Stimulated activated CD8-positive, alpha-beta memory T cell treated with anti-CD3 and anti-CD28 coated beads, Interleukin-12 subunit alpha, Interleukin-12 subunit beta, amount 100 ng/mL, for 4 hours (primary cell): ENCODE measurements at places on chromosomes 5 and 9.
A peak's percentile ranks its signal among the peaks of the same experiment; 100 is the strongest.

GRCh38 chr9:122807271-122807900 is 7.5 kb downstream of the OR1K1 start:
- no peak for DNase-seq

- DNase-seq = peak; percentile 25
Observed at GRCh38 chr5:96816411-96816939, 8.7 kb upstream of the ERAP1 start.

GRCh38 chr9:74496819-74497747 is at the start of gene RORB:
TSS of gene RORB (plus strand) at chr9:74497335. CDS start at chr9:74497977, 642 bp downstream.
- peak; percentile 17 for DNase-seq

DNA sequence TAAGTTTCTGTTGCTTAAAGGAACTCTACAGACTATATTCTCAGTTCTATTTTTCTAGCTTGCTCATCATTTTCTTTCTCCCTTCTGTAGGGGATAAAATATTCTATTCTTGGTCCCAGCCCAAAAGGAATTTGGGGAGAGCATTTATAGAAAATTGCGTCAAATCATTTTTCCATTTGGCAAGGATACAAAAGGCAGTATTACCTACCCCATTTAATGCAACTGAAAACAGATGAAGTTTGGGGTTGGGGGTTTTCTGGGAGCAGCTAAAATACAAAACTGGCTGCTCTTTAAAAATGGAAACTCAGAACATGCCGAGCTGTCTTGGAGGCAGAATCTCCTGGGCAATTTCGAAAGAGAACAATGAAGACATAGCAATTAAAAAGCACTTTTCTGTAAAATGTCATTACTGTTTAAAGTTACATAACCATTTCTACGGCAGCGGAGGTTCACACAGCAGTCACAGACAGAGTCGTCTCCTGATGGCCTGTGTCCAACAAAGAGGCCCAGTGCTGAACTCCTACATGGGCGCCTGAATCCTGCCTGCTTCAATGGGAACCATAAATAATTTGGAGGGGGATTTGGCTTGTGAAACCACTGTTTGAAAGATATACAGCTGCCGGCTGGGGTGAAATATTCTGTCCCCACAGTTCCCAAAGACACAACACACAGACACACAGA is 152.4 kb downstream of the BRINP1 start:
- DNase-seq = no peak

DNA sequence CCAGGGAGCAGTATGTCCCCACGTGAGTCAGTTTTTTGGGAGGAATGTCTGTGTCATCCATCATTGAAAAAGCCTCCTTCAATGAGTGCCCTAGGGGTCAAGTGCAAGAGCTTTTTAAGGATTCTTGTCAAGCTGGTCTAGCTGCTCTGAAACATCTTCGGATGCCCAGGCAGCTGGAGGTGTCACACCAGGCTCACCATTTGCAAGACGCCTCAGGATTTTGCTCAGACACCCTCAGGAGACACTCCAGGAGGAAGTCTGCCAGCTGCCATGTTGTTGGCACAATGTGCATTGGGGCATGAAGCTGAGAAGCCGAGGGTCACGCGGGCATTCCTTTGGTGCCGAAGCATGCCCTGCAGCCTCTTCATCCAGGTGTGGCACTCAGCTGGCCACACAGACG is 111.1 kb upstream of the S1PR3 start:
- DNase-seq = no peak

DNA sequence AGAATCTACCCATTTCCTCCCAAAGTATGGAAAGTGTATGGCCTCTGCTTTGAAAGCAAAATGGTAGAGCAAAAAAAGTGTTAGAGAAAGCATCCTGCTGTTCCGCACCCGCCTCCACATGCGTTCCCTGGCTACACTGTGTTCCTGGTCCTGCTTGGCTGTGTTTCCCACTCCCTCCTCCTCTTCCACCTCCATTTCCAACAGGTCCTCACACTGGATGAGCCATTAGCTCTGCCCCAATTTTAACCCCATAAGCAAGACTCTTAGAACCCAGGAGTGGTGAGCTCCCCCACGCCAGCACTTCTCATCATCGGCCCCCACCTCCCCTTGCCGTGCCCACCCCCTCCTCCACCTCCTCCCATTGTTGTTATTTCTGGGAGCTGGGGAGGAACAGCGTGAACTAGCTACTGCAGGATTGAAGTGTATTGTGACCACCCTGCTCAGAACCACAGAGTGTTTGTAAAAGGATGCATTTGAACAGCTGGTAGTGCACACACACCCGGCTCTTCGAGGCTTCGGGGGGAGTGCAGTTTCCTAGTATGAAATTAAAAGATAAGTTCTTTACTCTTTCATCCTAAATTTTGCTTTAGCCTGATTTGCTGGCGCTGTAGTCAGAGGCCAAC is 120.0 kb downstream of the PDZD2 start:
- no peak for DNase-seq

- DNase-seq = no peak
Observed at GRCh38 chr5:167767795-167768194, 523.6 kb upstream of the WWC1 start.

- no peak for DNase-seq
Observed at GRCh38 chr9:104774132-104774531, 10.2 kb downstream of the NIPSNAP3B start.

DNA sequence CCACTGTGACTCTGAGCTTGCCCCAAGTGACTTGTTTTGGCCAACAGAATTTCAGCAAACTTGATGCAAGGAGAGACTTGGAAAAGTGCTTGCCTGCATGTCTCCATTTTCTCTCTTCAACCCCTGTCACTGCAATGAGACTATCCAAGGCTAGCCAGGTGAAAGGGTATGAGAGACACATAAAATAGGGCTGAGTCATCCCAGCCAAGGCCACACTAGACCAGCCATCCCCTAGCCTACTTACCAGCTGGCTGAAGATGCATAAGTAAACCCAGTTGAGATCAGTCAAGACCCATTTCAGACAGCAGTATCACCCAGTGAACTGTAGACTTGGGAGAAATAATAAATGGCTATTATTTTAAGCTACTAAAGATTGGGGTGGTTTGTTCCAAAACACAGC is 52.9 kb upstream of the VLDLR start:
- DNase-seq = no peak

- DNase-seq = peak; percentile 73
Observed at GRCh38 chr9:137034709-137035506, 3.0 kb upstream of the FUT7 start.

- DNase-seq = no peak
Observed at GRCh38 chr5:143453720-143454119, 50.2 kb upstream of the NR3C1 start.

GRCh38 chr9:110156902-110157301 is 51.1 kb downstream of the C9orf152 start:
- no peak for DNase-seq

DNA sequence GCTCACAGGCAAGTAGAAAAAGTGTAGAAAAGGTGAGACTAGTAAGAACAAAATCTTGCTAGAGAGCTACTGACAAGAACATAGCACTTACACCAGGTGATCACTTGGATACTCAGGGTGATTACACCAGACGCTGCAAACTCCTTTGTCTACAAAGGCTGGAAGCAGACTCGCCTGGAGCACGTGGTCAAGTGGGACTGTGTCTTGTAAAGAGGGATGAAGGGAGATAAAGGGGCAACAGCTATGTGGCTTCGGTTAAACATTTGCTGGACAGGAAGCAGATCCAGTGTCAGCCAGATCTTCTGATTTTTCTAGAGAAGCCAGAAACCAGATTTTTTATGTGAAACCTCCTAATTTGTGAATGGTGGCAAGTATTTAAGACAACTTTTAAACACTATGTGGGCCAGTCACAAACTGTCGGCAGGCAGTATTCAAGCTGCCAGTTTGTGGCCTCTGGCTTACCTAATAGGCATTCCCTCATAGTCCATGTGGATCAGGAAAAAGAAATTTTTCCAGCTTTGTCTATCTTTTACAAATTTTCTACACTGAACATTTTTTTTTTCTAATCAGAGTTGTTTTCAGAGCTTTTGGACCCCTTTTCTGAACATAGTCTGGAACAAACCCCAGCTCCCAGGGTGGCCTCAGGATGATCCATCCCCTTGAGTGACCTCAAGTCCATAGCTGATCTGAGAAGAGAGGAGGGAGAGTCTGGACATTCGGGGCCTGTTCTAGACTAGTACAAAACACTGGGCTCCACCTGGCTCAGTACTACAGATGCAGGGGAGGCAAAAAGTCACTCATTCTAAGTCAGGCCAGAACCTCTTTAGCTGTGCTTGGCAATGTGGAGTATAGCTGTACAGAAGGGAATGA is 262.9 kb downstream of the ARRDC3 start:
- no peak for DNase-seq

GRCh38 chr5:79416499-79416898 is 97.4 kb downstream of the HOMER1 start:
- DNase-seq = no peak

GRCh38 chr9:91141407-91141965 is 220.2 kb downstream of the AUH start:
- DNase-seq = no peak

- no peak for DNase-seq
Observed at GRCh38 chr9:113501129-113501686, 37.7 kb downstream of the RGS3 start.

DNA sequence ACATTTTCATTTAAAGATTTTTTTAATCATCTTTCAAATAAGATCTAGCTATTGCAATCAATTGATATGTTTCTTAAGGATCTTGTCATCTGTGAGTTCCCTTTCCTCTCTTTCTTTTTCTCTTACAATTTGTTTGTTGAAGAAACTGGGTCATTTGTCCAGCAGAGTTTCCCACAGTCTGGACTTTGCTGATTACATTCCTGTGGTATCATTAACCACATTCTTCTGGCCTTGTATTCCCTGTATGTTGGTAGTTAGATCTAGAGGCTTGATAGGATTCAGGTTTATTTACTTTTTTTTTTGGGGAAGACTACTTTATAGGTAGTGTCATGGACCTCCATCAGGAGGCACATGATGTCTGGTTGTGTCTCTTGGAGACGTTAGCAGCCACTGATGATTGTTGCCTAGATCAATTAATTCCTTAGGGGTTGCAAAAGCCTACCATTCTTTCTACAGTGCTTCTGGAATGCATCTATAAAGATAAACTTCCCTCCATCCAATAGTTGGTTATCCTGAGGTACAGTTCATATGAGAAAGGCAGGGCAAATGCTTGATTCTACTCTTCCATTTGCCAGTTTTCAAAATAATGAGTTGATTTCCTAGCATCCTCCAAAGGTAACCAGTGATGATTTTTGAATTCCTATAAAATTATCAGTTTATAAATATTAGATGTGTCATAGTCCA is 14.3 kb downstream of the PDE8B start:
- DNase-seq = no peak

DNA sequence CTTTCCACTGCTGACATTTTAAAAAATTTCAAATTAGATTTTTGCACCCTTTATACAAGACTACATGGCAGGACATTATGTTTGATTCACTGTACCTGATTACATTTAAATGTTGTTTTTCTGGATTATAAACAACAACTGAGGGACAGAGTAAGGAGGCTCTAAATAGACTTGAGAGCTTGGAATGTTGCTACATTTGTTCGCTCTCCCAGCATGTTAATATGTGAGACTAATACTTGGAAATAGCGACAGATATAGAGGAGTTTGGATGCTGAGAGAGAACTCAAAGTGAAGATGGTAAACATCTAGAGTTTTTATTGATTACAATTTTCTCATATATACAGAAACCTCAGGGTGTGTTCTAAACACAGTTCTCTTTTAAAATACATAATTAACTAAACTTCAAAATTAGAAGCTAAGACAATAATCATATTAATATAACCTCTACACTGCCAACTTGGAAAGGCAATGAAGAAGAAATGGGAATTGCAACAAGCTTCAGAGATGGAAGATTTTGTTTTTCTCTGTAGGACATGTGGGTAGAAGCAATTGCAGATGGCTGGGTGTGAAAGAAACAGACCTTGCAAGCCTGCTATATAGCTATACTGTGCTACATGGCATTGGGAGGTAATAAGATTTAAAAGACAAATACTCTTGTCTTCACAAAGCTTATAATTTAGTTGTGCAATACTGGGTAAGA is 1.4 kb upstream of the NDFIP1 start:
- no peak for DNase-seq
